Stimulated activated CD4-positive, alpha-beta T cell treated with anti-CD3 and anti-CD28 coated beads, Interleukin-4, amount 100 ng/mL, for 1 hour (primary cell): ENCODE measurements at places on chromosomes 16 and 17.

DNA sequence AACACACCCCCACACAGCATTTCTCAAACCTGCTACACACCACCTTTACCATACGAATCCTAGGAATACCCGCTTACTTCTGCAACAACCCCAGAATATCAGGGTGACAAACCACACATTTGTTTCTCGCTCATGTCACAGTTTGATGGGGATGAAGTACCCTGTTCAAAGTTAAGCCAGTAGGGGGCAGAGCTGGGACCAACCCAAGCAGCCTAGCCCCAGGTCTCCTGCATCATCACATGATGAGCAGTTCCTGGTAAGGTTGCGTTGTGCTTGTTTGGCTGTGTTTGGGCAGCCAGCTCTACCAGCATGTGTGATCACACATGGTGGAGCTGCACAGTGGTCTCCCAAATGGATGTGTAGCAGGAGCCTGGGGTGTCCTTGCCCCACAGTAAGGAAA is 103.6 kb upstream of the C16orf82 start:
- peak; percentile 2 for DNase-seq

- no peak for DNase-seq
Measured at GRCh38 chr17:1183171-1183873, 3.5 kb upstream of the ABR start.

DNA sequence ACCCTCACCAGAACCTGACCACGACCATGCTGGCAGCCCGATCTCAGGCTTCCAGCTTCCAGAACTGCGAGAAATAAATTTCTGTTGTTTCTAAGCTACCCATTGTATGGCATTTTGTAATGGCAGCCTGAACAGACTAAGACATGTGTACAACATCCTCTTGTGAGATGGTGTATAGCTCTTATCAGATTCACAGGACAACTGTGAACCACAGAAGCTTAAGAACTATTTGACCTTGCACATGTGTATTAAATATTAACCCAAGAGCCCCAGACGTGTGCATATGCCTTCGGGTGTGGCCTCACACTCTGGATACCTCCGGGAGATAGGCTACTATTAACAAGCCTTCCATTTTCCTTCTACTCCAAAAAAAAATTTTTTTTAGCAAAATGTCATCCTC is 248.9 kb downstream of the SLC39A11 start:
- DNase-seq, result no peak

GRCh38 chr16:84144209-84144858 is 643 bp downstream of the HSDL1 start:
- peak; percentile 35 for DNase-seq

DNA sequence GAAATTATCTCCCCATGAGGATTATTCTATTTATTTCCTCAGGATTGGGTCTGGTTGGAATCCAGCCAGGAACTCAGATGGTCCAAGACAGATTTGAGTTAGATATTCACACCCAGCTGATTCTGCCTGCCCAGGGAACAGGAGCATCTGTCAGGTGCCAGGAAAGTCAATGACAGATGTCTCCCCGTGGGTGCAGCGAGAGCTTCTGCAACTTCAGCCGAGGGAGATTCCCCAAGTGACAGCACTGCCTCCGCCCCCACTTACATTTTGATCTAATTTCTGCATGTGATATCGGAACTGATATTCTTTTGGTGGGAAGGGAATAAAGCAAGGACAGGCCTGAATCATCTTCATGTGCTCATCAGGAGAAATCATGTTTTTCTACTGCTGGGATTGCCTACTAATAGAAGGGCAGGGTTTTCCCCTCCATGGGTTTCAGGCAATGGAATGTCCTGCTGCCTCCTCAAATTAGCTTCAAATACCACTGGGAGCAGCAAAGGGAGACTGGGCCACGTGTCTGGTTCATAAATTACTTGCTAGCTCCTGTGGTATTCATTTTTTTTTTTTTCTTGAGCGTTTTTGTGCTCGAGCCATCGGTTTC is 15.7 kb upstream of the DHX8 start:
- no peak for DNase-seq

DNA sequence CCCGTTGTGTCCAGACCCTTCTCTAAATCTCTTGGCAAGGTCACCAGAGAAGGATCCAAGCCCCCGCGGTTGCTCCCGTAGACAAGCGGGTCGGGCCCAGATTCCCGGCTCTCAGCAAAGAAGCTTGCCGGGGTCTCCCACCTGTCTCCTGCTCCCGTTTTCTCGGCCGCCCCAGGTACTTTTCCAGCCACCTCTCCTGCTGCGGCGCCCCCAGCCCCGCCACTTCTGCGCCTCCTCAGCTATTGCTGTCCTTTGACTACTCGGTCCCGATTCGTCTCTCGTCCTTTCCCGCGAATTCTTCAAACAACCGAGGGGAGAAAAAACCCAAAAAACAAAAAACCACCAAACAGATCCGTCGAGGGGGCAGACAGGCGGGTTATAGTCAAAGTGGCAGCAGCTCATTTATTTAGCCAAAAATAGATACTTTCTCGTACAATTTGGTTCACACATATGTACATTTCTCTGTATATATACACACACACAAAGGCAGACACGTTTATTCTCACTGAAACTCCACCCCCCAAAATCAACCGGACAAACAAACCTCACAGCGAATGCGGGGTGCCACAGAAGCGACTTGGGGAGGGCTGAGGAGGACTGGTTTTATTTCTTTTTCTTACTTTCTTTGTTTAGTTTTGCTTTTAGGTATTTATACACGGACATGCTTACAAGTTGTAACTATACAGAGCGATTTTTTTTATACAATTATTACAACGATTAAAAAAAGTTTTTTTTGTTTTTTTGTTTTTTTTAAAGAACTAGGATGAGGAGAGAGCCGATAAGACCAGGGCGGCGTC is 3.5 kb downstream of the IRX3 start:
- no peak for DNase-seq

DNA sequence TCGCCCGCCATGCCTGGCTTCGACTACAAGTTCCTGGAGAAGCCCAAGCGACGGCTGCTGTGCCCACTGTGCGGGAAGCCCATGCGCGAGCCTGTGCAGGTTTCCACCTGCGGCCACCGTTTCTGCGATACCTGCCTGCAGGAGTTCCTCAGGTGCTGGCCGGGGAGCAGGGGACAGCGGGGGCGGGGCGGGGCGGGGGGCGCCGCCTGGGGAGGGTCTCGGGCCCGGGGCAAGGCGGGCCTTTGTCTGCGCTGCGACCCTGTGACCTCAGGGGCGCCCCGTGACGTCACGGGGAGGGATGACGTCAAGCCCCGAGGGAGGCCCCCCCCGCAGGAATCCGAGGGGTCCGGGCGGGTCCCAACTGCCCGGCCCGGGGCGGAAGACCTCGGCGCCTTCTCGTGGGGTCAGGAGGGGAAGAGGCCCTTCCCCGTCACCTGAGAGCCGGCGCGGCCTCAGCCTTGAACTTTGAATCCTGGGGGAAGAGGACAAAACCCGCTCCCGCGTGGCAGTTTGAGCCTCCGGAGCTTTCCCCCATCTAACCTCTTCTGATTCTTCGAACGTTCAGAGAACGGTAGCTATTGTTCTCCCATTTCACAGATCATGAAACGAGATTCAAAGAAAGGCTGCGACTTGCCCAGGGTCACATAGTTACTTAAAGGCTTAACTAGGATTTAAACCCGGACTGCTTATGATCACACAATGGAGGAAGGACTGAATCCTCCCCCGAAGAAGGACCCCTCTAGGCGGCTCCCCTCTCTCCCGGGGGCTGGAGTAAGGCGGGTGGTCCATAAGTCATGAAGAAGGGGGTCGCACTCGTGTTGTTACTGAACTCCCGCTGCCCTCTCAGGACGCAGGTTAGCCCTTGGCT is 527 bp downstream of the TRAF4 start:
- peak; percentile 77 for DNase-seq

DNA sequence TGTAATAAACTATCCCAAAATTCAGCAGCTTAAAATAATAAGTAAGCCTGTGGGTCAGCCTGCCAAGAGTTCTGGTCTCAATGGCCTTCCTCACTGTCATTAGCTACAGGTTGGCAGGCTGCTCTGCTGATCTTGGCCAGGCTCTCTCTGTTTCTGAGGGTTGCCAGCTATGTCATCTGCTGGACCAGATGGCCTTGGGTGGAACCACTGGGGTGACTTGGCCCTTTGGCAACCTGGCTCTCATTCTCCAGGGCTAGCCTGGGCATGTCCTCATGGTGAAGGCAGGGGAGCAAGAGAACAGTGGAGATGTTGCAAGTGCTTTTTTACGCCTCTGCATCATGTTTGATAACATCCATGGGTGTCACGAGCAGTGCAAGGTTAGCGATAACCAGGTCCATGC is 13.9 kb downstream of the ITGAM start:
- no peak for DNase-seq

GRCh38 chr16:52436339-52437276 is 110.3 kb downstream of the TOX3 start:
- no peak for DNase-seq

GRCh38 chr16:67968400-67969253 is at the start of gene SLC12A4:
SLC12A4 (minus strand) TSS chr16:67968637; CDS start chr16:67968553, 84 bp downstream.
- DNase-seq, result peak; percentile 86

GRCh38 chr17:14772776-14773175 is 471.9 kb downstream of the HS3ST3B1 start:
- no peak for DNase-seq

DNA sequence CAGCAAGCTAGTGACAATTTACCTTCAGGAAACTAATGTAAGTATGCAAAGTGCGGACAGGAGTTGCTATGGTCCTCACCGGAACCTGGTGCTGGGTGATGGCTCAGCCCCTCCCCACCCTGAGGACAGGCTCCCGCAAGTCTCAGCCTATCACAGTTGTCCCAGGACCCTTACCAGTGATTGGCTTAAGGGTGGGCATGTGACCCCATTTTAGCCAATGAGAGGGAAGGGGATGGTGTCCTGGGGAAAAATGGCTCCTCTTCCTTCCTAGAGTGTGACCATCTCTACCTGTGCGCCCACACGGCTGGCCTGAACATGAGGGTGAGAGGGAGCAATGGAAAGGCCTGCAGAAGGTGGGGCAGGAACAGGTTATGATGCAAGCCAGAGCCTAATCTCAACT is 80.4 kb downstream of the C16orf78 start:
- no peak for DNase-seq

DNA sequence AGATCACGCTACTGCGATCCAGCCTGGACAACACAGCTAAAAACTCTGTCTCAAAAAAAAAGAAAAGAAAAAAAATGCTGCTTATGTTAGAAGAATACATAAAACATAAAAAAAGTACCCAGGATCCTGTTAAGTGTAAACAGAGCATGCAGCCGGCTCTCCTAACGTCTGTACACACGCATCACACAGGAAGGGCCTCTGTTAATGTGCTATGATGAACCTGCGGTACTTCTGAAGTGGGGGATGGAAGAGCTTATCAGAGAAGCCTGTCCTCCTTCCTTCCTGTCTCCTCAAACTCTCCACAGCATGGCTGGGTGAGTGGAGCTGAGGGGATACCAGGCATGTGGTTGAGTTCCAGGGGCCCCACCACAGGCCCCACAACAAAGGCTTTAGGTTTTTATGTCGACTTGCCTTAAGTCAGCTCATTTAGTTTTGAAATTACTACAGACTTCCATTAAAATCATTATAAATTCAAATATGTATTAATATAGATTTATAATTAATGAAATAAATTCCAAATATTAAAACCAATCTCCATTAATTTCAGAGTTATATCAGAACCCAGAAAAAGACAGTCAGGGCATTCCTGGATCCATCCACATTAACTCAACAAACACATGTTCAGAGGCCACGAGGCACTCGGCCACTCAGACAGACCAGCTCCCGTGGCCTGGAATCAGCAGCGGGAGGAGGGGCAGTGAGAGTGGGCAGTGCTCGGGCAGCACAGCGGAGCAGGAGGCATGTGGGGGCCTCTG is 11.7 kb downstream of the CCDC57 start:
- DNase-seq, result peak; percentile 42

DNA sequence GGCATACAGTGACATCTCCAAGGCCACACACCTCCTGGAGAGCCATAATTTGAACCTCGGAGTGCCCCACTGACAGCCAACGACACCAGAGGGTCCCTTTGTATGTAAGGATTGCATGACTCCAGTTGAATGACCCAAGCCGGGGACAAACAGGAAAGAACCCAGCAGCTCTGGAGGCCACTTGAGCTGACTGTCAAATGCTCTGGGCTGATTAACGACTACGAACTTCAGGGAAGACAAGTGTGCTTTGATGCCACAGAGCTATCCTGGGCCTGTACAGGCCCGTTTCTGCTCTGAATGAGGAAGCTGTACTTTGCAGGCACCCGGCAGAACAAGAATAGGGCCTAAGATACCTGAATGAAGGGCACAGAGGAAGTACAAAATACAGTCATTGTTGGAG is 404.6 kb downstream of the SLC39A11 start:
- no peak for DNase-seq

DNA sequence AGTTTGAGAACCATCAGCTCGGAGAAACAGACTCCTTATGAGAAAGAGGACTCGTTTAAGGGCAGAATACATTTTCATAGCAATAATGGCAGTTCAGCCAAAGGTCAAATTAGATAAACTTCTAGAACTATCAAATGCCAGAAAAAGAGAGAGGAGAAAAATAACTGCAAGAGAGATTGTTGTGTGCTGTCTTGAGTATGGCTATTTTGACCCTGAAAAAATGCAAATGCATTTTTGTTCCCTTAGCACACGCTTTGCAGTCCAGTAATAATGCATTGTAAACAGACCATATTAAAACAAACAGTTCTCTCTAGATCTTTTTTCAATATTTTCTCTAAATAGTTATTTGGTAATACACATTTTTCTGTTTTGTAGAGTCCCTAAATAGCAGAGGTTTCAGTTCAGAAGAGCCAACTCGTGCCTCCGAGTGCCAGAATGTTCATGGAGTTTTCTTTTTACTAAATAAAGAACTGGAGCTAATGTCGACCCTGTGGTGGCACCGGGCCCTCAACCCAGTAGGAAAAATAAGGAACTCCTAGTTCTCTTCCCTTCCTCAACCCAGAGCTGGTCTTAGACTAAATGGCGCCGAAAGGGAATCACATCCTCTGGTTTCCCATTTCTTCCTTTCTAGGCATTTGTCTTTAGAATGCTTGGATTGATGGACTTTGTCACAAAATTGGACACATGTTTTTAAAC is 298.0 kb downstream of the MAP2K4 start:
- no peak for DNase-seq

DNA sequence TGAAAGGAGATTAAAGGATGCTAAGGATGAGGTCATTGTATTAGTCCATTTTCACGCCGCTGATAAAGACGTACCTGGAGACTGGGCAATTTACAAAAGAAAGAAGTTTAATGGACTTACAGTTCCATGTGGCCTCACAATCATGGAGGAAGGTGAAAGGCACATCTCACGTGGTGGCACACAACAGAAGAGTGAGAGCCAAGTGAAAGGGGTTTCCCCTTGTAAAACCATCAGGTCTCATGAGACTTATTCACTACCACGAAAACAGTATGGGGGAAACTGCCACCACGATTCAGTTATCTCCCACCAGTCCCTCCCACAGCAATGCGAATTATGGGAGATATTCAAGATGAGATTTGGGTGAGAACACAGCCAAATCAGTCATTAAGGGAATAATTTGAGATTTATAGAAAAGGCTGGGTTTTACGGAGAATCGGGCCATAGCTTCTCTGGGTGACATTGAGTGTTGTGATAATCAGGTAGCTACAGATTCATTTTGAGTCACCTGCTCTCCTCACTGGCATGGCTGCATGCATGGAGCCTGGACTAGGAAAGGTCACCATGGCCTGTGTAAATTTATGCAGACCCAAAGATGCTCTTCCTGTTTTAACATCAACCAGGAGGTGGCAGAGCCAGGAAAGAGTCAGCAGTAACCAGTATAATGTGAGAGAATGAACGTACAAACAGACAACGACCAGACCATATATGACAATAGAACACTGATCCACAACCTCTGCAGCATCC is 40.5 kb upstream of the DYNLRB2 start:
- DNase-seq, result no peak
